ENCODE measurements at places on chromosomes 16 and 17.

- DNase-seq = no peak
Measured at GRCh38 chr16:87044032-87044382, 273.2 kb downstream of the C16orf95 start.

GRCh38 chr17:28325211-28325610 lies 6.2 kb downstream of the TMEM97 start:
- DNase-seq = no peak

DNA sequence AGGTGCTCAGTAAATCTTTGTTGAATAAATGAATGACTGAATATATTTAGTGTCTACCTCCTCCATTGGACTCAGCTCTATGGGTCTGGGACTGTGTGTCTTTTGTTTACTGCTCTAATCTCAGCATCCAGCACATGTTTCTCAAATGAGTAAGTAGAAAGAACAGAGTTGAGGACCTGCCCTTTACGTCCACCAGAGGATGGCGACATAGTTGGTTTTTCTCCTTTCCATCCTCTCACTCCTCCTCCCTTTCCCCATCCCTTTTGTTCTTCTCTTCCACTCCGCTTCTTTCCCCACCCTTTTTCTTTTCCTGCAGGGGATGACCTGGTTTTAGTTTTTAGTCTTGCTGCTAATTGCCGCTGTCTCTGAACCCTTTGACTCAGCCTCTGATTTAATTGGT lies 12.1 kb upstream of the CHP2 start:
- DNase-seq = no peak

DNA sequence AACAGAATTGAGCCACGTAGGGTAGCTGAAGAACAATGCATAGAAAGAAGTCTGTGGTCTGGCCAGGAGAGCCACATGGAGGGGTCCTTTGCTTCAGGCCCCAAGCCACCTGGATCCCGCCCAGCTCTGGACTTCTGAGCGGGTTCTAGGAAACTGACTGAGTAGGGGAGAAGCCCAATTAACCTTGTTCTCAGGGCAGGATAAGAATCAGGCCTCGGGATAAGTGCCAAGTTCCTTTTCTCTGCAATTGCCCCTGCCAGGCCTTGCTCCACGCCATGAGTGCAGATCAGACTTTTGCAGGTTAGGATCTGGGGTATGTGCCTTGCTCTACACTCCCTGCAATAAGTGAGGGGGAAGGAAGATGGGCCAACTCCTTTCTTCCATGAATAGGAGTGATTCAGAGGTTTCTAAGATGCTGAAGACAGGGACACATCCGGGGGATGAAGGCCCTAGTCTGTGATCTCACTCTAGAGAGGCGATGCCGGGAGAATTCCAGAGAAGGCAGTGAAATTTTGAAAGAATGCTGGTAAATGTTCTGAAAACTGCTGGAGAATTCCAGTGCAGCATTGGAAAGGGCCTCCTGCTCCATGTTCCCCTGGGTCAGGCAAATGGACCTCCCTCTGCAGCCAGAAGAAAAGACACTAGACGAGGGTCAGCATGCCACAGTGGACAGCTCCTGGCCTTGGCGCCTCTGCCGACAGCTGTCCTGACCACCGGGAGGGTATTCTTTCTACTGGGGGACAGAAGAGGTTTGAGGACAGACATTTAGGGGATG lies 5.8 kb downstream of the NEUROD2 start:
- DNase-seq = no peak

DNA sequence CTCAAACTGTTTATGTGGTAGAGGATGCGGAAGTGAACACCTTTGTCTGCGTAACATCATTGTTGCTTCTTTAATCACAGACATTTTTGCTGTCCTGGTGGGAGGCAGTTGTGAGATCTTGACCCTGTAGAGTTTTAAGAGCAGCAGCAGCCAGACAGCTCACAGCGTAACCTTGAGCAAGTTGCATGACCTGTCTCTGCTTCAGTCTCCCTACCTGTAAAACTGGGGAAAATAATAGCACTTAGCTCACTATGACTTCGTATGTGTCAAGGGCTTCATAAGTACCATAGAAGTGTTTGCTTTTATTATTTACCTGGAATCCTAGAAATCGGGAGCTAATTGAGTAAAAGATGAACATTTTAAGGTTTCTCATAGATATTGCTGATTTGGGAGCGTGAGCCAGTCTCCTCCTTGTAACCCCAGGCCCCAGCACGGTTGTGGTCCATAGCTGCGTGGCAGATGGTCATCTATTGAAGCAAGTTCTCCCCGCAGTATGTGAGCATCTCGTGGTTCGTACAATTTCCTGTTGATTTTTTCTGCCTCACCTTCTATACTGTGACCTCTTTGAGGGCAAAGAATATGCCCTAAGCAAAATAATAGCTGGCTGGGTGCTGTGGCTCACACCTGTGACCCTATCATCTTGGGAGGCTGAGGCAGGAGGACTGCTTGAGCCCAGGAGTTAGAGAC lies 34.4 kb downstream of the GPRC5B start:
- DNase-seq = no peak

DNA sequence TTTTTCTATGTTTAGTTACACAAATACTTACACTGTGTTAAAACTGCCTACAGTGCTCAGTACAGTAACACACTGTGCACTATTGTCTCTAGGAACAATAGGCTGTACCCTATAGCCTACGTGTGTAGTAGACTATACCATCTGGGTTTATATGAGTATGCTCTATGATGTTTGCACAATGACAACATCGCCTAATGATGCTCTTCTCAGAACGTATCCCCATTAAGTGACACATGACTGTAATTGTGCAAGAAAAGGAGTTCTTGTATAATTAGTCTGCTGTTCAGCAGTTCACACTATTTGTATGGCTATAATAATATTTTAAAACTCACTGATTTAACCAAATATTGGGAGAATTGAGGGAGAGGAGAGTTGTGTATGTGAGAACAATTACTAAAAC lies 173.7 kb downstream of the TRIM37 start:
- DNase-seq = no peak

DNA sequence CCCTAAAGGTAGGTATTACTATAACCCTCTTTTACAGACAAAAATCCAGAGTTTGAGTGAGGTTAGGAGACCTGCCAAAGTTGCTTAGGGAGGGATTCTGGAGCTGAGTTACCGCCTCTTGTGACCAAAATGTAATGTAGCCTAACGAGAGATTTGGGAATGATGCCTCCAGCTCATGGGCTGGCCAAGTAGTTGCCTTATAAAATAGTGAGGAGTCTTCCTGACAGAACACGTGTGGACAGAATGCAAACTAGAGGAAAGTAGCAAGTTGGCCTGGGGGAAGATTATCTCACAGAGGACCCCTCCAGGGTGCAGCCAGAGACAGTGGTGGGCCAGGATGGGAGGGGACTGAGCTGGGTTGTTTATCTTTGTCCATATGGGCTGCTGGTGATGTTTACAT lies 543.7 kb upstream of the CDH11 start:
- no peak for DNase-seq

DNA sequence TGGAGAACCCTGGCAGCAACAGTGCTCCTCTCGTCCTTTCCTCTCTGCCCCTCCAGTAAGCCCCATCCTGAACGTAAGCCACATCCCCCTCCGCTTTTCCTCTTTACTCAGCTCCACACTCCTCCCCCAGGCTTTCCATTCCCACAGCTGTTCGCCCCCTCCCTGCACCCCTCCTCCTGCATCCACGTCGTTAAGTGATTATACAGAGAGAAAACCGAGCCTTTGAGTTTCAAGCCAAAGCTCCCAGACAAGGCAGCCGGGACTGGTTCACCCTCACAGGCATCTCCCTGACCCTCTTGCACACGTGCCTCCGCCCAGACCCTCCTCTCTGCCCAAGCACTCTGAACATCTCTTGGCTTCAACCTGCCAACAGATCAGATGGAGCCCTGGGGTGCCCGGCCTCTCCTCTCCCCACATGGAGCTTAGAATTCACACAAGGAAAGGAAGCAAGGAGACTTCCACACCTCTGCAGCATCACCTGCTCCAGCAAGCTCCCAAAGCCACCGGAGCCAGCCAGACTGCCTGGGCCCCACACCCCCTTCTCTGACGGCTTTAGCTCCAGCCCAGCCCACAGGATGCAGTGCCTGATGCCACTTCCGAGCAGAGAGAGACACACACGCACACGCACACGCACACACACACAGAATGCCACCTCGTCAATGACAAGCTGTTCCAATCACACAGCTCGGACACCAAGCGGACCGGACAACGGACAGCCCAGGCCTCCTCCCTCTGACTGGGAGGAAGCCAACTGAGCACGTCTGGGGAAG lies 99.9 kb upstream of the CCL2 start:
- no peak for DNase-seq

DNA sequence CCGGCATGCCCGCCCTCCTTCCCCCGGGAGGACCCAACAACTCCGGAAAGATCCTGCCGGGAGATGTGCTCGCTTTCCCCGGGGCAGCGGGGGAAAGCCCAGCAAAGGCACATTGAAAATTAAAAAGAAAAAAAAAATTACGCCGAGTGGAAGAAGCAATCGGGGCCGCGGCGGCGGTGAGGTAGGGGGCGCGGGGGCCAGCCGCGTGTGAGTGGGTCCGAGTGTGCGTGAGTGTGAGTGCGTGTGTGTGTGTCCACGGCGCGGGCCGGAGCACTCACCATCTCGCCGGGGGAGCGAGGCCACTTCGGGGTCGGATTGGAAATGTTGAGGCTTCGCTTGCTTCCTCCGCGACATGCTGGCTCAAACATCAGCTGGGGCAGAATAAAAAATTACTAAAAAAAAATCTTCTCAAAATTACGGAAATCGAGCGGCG lies at the start of gene SALL1:
SALL1 (minus strand) TSS at position 383 of the 433 bp plus-strand sequence; CDS start at position 354, 29 bp downstream.
- DNase-seq = no peak

DNA sequence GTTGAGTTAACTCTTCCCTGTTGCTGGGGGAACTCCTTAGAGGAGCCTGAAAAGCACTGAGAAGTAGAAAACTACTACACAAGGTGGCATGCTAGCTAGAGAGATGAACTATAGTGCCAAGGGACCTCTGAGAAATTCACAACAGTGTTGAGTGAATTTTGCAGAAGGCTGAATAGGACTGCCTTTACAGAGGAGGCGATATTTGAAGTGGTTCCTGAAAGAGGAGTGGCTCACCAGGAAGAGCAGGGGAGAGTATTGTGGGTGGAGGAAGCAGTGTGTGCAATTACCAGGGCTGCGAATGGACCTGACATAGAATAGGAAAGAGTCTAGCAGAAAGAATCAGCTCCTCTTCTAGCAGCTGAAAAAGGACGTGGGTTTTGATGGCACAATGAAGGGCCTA lies 66.4 kb downstream of the CDK5R1 start:
- no peak for DNase-seq

DNA sequence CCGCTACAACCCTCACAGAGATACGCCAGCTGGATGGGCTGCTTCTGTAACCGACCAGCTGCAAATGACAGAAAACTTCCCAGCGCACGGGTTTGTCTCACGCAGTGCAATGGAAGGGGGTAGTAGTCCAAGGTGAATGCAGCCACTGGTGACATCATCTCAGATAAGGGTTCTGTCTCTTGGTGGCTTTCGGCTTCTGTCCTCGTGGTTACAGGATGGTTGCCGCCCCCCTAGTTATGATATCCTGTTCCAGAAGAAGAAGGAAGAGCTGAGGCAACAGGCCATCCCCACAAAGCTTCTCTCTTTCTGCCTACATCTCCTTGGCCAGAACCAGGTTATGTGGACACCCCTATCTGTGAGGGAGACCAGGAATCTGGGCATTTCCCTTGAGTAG lies 40.3 kb upstream of the BAHCC1 start:
- DNase-seq = no peak

DNA sequence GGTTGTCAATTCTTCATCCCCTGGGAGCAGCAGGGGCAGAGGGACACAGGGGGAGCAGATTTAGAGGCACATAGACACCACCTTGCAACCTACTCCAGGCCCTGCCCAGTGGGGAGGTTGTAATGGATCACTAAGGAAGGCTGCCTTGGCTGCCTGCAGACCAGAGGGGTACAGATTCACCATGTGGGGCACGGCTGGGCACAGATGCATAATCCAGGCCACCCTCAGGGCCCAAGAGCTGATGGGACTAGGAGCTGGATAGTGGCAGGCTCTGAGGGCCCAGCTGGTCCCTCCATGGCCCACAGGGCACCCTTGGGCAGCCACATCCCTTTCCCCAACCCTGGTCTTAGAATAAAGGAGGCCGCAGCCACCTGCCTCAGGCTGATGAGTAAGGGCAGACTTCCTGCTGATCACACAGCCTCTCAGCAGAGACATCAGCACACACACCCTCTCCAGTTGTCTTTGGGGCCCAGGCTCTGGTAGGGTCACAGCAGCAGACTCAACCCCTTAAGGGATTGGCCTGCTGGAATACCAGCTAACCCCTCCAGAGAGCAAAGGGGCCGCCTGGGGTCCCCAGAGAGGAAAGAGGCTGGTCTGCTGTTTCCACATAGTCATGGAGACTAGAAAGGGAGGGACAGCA lies 224.9 kb downstream of the GSG1L start:
- no peak for DNase-seq

DNA sequence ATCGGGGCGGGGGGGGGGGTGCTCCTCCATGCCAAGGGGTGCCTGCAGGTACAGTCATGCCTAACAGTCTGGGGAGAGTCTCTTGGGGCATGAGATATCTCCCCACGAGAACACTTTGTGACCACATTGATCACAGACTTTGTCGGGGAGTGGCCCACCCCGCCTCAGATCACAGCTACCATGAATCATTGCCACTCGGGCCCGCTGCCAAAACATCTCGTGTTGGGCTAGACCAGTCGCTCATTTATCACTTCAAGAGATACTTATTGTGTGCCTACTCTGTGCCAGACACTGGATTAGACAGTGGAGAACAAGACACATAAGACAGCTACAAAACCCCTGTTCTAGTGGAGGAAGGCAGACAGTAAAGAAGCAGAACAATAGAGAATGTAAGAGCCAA lies 72.6 kb downstream of the CLEC16A start:
- DNase-seq = no peak

DNA sequence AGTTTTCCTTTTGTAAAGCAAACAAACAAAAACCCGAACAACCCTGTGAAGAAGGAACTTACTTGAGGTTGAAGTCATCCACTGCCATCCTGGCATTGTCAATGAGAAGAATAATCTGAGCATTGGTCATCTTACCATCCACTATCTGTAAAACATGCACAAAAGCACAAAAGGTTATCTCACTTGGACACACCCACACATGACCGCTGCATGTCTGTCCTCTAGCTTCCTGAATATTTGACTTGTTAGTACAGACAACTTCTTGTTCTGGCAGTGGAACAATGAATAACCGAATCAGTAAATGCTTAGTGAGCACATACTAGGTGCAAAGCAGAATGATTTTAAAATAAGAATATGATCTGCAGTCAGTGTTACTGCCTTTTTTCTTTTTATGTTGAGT lies 6.1 kb downstream of the KRT23 start:
- DNase-seq = no peak

DNA sequence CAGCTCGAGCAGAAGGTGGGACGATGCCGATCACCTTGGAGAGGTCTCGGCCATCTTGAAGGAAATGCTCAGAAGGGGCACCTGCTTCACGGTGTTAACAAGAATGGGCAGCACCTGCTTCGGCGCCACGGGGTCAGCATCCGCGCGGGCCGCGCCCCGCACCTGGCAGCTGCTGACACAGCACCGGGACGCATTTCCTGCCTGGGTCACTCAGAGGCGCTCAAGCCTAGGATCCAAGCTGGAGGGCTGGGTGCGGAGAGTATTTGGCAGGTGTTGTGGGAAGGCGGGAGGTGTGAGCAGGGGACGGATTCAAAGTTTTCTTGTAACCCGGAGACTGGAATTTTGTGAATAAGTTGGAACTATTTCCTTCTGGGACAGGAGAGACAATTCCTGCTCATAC lies 39.3 kb upstream of the AKTIP start:
- DNase-seq = no peak
